Stimulated activated CD8-positive, alpha-beta memory T cell treated with anti-CD3 and anti-CD28 coated beads, Interleukin-7, amount 100 ng/mL, for 1 hour (primary cell): ENCODE measurements at places on chromosomes 13 and 19.
A peak's percentile ranks its signal among the peaks of the same experiment; 100 is the strongest.

DNA sequence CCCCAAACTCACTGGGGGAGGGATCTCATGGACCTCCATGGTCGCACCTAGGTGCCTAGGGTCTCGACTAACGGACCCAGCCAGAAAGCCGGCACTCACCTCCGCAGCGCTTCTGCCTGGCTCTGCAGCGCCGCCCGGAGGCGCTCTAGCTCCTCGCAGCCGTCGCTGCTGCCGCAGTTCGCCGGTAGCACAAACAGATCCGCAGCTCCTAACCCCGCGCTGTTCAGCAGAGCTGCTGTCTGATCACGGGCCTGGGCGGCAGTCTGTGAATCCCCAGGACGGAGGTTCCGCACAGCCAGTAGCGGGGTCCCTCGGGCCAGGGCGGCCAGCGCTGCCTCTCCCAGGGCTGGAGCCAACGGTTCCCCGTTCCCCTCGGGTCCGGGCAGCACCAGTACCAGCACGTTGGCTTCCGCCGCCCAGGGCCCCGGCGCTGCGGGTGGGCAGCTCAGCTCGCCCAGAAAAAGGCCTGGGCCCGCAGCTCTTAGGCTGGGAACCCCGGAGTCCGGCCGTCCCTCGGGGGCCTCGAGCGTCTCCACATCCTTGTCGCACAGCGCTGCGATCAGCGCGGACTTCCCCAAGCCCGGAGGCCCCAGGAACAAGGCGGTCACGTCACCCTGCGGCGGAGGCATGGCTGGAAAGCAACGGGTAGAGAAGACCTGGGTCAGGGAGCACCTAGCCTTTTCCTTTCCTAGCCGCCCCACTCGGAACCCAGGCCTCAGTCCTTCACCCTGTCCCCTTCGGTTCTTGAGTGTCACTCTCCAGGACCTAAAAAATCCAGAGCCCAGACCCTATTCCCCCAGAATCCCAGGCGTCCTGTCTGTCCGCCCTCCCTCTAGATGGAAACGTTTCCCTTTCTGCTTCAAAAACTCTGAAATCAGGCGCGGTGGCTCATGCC is 977 bp downstream of the IRGQ start:
- peak; percentile 35 for DNase-seq

GRCh38 chr13:106151056-106151699 is 384.3 kb downstream of the EFNB2 start:
- DNase-seq, result no peak

DNA sequence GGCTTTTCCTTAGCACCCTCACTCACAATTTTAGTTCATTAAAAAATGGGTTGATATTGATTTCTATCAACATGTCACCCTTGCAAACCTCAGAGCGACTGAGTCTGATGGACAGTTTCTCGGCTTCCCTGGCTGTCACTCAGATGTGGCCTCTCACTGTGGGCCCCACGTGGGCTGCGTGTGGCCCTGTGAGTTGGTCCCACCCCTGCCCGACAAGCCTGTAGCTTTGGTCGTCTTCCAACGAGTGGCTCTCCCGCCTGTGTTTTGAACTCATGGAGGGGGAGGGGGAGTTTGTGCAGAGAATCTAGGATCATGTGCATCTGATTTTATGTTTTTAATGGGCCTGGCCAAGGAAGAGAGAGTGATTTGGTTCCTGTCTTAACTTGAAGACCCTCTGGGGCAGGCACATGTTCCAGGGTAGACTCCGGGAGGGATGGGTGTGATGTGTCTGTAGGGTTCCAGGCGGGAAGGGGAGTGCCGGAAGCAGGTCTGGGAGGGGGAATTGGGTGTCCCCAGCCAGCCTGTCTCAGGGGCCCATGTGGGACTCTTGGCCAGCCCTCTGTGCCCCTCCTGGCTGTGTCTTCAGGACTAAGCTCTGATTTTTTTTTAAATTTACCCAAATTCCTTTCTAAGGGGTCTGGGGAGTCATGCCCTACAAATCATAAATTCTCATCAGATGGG is 18.9 kb downstream of the ATP11A start:
- no peak for DNase-seq

GRCh38 chr19:33504058-33504444 is 17.5 kb downstream of the PEPD start:
- DNase-seq, result no peak

GRCh38 chr13:42885325-42885724 is 103.9 kb downstream of the FAM216B start:
- DNase-seq, result no peak

DNA sequence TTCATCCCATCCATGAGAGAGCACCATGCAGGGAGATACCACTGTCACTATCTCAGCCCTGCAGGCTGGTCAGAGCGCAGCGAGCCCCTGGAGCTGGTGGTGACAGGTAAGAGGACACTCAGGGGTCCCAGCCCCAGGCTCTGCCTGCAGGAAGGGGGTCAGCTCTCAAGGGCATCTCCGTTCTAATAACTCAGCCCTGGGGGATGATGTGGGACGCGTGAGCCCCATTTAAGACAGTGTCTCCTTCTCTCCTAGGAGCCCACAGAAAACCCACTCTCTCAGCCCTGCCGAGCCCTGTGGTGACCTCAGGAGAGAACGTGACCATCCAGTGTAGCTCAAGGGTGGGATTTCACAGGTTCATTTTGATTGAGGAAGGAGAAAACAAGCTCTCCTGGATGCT is 15.5 kb upstream of the KIR3DL3 start:
- no peak for DNase-seq

DNA sequence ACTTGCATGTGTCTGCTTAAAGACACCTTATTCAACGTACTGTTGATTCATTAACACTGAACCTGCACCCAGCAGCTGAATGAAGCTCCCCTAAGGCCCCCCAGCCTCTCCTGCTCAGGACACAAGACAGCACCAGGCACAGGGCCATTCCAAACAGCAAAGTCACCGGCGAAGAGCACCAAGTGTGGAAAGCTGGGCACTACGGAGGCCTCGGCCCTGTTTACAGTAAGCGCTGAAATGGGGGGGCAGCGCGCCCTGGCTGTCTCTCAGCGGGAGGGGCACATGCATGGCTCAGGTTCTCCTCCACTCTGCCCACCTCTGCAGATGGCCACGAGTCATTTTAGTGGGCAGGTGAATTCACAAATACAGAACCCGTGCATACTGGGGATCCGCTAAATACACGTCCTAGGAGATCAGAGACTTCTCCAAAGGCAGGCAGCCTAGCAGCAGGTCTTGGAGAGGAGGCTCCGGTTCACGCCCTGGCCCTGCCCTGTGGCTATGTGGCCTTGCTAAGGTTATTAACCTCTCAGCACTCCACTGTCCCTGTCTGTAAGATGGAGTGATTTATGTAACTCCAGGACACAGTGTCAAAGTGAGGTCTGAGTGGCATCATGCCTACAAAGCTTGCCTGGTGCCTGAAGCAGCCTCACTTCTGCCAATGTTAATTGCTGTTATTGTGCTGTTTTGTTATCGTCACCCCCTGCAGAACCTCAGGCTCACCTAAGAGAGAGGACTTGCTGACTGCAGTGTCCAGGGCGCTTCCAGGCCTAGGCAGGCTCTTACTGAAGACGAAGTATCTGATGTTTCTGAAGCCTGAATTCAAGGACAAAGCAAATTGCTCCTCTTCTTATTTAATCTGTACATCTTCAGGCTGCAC is 207.4 kb upstream of the SOX1 start:
- DNase-seq, result no peak

- DNase-seq, result no peak
These were observed 757 bp downstream of the WASF3 start for GRCh38 chr13:26558074-26558805.

- DNase-seq, result no peak
These were observed 6.5 kb downstream of the PIAS4 start for GRCh38 chr19:4013886-4014540.
